ENCODE measurements at places on chromosomes 13 and 19. TPM values are rescaled to one million over a fixed set of nuclear protein-coding genes. Genes with fewer than 3 reads are reported as not detected.

The ZNF175 gene
- total RNA-seq: 5.8 TPM

GRCh38 chr13:100536643-100537180 lies 51.9 kb downstream of the GGACT start:
- no peaks in the 10 kb centered on the region for H3K27me3 ChIP-seq
- no peak overlapping the region for H3K4me3 ChIP-seq
- H3K36me3 ChIP-seq: no peaks in the 10 kb centered on the region
- DNase-seq: no peak
- H3K27ac ChIP-seq: no peak overlapping the region
- H3K4me1 ChIP-seq: no peaks in the 10 kb centered on the region

DNA sequence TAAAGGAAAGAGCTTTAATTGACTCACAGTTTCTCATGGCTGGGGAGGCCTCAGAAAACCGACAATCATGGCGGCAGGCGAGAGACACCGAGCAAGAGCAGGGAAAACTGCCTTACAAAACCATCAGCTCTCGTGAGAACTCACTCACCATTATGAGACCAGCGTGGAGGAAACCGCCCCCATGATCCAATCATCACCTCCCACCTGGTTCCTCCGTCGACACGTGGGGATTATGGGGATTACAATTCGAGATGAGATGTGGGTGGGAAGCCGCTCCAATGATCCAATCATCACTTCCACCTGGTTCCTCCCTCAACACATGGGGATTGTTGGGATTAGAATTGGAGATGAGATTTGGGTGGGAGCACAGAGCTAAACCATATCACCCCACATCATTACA lies 293.9 kb downstream of the ABCC4 start:
- H3K27ac ChIP-seq: no peak overlapping the region
- DNase-seq: no peak
- no peaks in the 10 kb centered on the region for H3K36me3 ChIP-seq
- H3K4me1 ChIP-seq: no peaks in the 10 kb centered on the region

DNA sequence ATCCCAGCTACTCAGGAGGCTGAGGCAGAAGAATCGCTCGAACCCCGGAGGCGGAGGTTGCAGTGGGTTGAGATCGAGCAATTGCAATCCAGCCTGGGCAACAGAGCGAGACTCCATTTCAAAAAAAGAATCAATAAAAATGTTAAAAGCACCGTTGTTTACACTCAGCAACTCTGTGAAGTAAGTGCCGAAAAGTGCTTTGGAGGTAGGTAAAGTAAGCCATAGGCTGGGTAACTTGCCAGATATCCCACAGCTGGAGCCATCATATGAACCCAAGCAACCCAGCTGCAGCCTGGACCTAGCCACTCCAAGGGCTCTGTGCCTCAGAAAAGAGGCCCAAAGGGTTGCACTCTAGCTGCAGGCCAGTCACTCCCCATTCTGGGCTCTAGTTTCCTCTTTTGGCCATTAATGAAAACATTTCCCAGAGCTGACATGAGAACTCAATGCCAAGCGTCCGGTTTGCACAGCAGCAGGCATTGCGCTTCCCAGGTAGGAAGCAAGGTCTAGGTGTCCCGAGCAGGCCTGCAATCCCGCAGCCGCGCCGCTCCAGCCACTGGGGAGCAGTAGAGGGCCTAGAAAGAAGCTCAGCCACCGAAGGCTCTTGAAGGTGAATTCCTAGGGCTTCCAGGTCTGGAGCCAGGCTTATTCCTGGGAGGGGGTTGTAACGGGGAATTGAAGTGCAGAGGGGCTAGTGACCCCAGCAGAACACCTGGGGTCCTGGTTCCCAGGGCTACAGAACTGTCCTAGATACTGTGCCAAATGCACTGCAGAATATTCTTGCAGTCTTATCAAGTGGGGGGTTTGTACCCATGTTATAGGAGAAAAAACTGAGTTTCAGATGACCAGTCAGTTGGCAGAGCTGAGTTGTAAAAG lies 4.1 kb upstream of the CD79A start:
- H3K4me1 ChIP-seq: peaks cover 27% of the 10 kb centered on the region
- DNase-seq: peak; percentile 61
- no peaks in the 10 kb centered on the region for H3K27me3 ChIP-seq
- H3K36me3 ChIP-seq: peaks cover 41% of the 10 kb centered on the region
- no peak overlapping the region for H3K4me3 ChIP-seq

All from heart left ventricle (tissue), 16 donors.